ENCODE measurements at places on chromosomes 3 and 15.

- no peak for DNase-seq
Measured at GRCh38 chr15:80982205-80982604, 7.4 kb downstream of the MESD start.

GRCh38 chr15:28975766-28976179, 90.0 kb downstream of the APBA2 start:
- no peak for DNase-seq

GRCh38 chr3:62277450-62277849, 95.9 kb downstream of the FEZF2 start:
- no peak for DNase-seq

DNA sequence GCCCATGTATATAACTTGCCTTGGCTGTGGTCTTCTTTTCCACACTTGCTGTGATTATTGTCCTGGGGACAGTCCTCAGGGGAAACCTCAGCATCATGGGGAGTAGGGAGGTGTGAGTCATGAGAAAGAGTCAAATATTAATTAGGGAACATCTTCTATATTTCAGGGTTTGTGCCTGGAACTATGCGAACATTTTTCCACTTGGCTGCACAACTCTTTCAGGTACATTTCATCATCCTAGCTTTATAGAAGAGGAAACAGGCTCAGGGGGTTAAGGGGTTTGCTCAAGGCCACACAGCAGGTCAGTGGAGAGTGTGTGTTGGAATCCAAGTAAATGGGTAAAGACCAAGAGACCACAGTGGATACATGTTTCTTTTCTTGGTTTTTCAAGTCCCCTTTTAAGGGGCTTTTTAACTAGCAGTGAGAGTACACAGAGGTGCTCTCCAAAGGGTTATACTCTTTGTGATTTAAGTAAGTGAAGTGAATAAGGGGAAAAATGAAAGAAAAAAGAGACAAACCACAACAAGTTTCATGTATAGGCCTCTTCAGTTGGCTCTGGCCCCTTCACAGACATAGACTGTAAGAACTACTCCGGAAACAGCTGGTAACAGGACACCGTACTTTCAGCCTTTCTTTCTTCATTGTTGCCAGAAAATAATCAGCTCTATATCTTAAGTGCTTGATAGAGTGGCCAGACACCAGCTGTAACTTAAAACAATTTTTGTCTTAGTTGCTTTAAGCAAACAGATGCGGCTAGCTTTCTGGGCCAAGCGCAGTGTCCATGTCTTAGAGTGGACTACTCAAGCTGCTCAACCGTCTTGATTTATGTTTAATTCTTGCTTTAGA, 64.6 kb downstream of the EEFSEC start:
- no peak for DNase-seq

DNA sequence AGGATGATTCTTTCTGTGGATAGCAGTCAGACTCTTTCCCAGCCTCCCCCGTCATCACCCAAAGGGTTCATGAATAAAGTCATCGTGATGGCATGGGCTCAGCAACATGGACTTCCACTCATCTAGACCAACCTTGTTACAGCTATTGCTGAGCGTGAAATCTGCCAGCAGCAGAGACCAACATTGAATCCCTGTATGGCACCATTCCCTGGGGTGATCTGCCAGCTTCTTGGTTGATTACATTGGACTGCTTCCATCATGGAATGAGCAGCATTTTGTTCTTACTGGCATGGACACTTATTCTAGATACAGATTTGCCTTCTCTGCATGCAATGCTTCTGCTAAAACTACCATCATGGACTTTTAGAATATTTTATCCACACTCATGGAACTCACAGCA, 195.6 kb upstream of the AZI2 start:
- no peak for DNase-seq

DNA sequence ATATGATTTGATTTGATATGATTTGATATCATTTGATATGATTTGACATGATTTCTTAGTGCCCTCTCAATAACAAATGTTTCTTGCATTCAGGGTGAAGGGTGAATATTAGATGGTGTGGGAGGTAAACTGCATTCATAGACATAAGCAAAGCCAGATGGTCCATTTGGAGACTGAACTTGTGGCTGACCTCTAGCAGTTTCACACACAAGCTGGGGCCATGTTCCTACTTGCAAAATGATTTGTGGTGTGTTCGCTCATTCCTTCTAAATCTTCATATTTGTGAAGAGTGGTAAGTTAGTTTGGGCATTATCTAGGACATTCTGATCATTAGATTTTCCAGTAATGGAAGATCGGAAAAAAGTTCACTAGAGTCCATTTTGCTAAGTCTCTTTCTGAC, 40.5 kb upstream of the CCR4 start:
- DNase-seq, result no peak

DNA sequence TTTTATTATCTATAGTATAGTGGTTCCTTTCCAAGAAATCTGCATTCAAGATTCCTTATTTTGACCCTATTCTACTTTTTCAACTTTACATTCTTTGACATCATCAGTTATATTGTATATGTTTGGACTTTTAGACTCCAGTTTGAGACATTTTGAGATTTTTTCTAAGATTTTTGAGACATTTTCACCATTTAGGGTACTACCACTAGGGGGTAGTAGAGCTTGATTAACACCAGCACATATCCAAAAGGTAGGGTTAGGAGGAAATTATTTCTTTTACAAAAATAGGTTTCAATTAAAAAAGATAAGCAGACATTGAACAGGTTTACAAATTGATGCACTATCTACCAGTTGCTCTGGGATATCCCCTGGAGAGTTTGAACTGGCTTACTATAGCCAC, 262.5 kb downstream of the SCAPER start:
- DNase-seq, result no peak

DNA sequence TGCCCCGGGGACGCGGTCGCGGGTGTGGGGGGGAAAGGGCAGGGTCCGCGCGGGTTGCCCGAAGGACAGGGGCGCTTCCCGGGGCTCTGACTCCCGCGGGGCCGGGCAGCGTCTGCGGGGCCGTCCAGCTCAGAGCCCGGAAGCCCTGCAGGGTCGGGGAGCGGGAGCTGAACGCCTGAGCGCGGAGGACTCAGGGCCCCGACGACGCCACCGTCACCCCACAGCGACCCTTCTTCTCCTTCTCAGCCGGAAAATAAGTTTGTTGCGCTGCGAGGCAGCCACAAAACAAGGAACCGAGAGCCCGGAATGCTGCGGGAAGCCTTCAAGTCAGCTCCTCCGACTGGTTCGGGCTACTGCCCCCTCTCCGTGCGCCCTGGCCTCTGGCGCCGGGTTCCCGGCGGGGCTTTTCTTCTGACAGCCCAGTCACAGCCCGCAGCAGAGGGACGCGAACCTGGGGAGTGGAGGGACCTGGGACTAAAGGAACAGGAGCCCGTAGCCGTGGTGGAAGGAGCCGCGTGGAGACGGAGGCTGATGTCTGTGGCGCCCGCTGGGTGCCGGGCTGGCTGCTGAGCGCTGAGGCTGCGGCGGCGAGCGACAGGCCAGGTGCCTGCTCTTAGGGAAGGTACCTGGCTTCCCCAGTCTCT, 484 bp downstream of the CNTN4 start:
- DNase-seq, result no peak

GRCh38 chr3:141273700-141274410, 42.2 kb downstream of the PXYLP1 start:
- DNase-seq, result no peak

- no peak for DNase-seq
Measured at GRCh38 chr15:58924327-58924726, 9.2 kb downstream of the SLTM start.

All from frontal cortex (tissue), 4 donors.